Colonic mucosa (tissue), 4 donors: ENCODE measurements at places on chromosomes 6 and 20. TPM values are rescaled to one million over a fixed set of nuclear protein-coding genes. Genes with fewer than 3 reads are reported as not detected.

COL12A1 gene
- total RNA-seq = 20.2 TPM

GTSF1L gene
- not detected for total RNA-seq

WDR46 gene
- 51.7 TPM for total RNA-seq

GSTA3 gene
- total RNA-seq = not detected

RBBP8NL gene
- 12.5 TPM for total RNA-seq

DNA sequence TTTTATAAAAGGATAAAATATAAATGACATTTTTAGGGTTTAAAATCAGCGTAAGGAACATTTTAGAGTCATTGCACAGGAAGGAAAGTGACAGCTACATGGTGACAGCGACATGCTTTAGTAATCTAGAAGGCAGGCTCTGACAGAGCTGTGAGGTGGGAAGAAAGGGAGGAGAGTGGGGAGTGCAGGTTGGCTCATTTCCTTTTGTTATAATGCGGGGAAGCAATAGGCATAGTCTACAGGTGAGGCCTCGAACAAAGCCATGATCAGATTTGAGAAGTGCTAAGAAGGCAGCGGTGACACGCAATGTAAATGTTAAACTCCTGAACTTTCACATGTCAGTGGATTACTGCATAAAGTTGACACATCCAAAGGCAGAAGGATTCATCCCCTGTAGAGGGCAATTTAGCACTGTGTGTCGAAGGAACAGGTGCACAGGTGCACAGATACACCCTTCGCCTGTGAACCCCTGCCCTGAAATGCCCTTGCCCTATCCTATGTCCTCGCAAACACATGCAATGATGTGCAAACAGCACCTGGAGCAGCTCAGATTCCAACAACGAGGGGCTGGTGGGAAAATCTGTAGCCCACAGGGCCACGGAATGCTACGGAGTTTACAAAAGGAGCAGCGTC is 32.4 kb upstream of the SMOC2 start:
- DNase-seq = no peak
- H3K27me3 ChIP-seq = no peaks in the 10 kb centered on the region
- no peak overlapping the region for H3K4me3 ChIP-seq
- no peaks in the 10 kb centered on the region for H3K36me3 ChIP-seq
- no peak overlapping the region for H3K27ac ChIP-seq

DNA sequence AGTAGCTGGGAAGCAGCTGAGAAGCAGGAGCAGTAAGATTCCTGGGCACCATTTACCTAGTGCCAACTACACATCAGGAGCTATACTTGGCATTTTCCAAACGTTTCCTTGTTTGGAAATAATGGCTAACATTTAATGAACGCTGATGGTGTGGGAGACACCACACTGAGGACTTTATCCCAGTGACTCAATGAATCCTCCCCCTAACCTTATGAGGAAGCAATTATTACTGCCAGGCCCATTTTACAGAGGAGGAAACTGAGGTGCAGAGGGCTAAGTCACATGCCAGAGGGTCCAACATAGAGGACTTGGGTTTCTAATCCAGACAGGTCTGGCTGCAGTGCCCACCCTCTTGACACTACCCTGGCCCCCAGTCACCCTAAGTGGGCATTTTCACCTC is 6.1 kb downstream of the PTGIS start:
- no peaks in the 10 kb centered on the region for H3K4me1 ChIP-seq
- no peaks in the 10 kb centered on the region for H3K36me3 ChIP-seq
- H3K27me3 ChIP-seq = peaks cover 2% of the 10 kb centered on the region
- H3K27ac ChIP-seq = no peak overlapping the region
- DNase-seq = no peak
- H3K4me3 ChIP-seq = no peak overlapping the region

DNA sequence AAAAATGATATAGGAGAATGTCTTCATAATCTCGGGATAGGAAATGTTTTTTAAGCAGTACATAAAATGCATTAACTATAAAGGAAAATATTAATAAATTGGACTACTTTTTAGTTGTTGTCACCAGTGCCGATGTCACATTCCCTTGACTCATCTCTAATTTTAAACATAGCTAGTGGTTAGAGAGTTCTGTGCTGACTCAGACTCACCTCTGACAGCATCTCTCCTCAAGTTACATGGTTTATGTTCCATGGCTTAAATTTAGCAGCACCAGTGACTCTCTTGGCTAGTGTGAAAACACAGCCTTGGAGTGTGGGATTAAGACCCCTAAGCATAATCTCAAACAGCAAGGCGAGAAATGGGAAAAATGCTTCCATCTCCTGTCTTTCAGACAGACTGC is 311.8 kb upstream of the MMS22L start:
- H3K36me3 ChIP-seq = no peaks in the 10 kb centered on the region
- H3K27me3 ChIP-seq = no peaks in the 10 kb centered on the region
- no peaks in the 10 kb centered on the region for H3K4me1 ChIP-seq

GRCh38 chr6:97586344-97586743 is 303.3 kb upstream of the MMS22L start:
- no peaks in the 10 kb centered on the region for H3K36me3 ChIP-seq
- H3K27me3 ChIP-seq = no peaks in the 10 kb centered on the region
- H3K4me1 ChIP-seq = no peaks in the 10 kb centered on the region
- no peak overlapping the region for H3K4me3 ChIP-seq
- no peak overlapping the region for H3K27ac ChIP-seq

GRCh38 chr6:73854998-73855718 is 159.2 kb downstream of the CD109 start:
- H3K27me3 ChIP-seq = no peaks in the 10 kb centered on the region
- no peaks in the 10 kb centered on the region for H3K36me3 ChIP-seq
- no peaks in the 10 kb centered on the region for H3K4me1 ChIP-seq
- peak; percentile 23 for DNase-seq
- H3K4me3 ChIP-seq = no peak overlapping the region

- no peak overlapping the region for H3K27ac ChIP-seq
- H3K4me3 ChIP-seq = no peak overlapping the region
- no peaks in the 10 kb centered on the region for H3K36me3 ChIP-seq
- no peaks in the 10 kb centered on the region for H3K27me3 ChIP-seq
- no peaks in the 10 kb centered on the region for H3K4me1 ChIP-seq
- DNase-seq = no peak
Measured at GRCh38 chr6:17098538-17098937, 3.3 kb upstream of the STMND1 start.

GRCh38 chr6:2998998-2999617 is 586 bp upstream of the NQO2 start:
- H3K27me3 ChIP-seq = no peaks in the 10 kb centered on the region
- peak overlapping the region; percentile 70 for H3K27ac ChIP-seq
- DNase-seq = no peak

GRCh38 chr6:143598466-143599080 is 79.2 kb upstream of the PHACTR2 start:
- H3K27ac ChIP-seq = no peak overlapping the region
- H3K27me3 ChIP-seq = no peaks in the 10 kb centered on the region
- H3K4me3 ChIP-seq = no peak overlapping the region
- H3K36me3 ChIP-seq = no peaks in the 10 kb centered on the region
- DNase-seq = no peak
- no peaks in the 10 kb centered on the region for H3K4me1 ChIP-seq

GRCh38 chr6:38283734-38284362 is 355.9 kb downstream of the BTBD9 start:
- no peak overlapping the region for H3K4me3 ChIP-seq
- no peaks in the 10 kb centered on the region for H3K36me3 ChIP-seq
- no peaks in the 10 kb centered on the region for H3K4me1 ChIP-seq

DNA sequence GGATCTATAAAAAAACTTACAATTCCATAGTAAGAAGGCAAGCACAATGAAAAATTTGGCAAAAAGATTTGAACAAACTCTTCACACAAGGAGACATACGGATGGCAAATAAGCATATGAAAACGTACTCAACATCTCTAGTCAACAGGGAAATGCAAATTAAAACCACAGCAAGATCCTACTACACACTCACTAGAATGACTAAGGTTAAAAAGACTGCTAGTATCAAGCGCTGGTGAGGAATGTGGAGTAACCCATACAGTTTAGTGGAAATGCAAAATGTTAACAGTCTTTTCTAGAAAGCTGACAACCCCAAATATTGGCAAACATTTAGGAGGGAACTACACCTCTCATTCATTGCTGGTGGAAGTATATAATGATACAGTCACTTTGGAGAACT is 175.9 kb upstream of the SGK1 start:
- no peak overlapping the region for H3K4me3 ChIP-seq
- no peaks in the 10 kb centered on the region for H3K4me1 ChIP-seq
- H3K27ac ChIP-seq = no peak overlapping the region
- DNase-seq = no peak
- no peaks in the 10 kb centered on the region for H3K36me3 ChIP-seq
- H3K27me3 ChIP-seq = no peaks in the 10 kb centered on the region

GRCh38 chr6:146905181-146905704 is 299.0 kb upstream of the STXBP5 start:
- H3K27me3 ChIP-seq = no peaks in the 10 kb centered on the region
- H3K4me3 ChIP-seq = no peak overlapping the region
- no peak overlapping the region for H3K27ac ChIP-seq
- H3K36me3 ChIP-seq = no peaks in the 10 kb centered on the region

DNA sequence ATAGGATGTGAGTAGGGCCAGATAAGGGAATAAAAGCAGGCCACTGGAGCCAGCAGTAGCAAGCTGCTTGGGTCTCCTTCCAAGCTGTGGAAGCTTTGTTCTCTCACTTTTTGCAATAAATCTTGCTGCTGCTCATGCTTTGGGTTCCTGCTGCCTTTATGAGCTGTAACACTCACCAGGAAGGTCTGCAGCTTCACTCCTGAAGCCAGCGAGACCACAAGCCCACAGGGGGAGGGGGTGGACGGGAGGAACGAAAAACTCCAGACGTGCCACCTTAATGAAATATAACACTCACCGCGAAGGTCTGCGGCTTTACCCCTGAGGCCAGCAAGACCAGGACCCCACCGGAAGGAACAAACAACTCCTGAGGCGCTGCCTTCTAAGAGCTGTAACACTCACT is 1324.4 kb upstream of the EYS start:
- H3K4me3 ChIP-seq = no peak overlapping the region
- no peaks in the 10 kb centered on the region for H3K27me3 ChIP-seq
- DNase-seq = no peak
- H3K27ac ChIP-seq = no peak overlapping the region
- H3K36me3 ChIP-seq = no peaks in the 10 kb centered on the region

- no peaks in the 10 kb centered on the region for H3K27me3 ChIP-seq
- H3K4me1 ChIP-seq = no peaks in the 10 kb centered on the region
- DNase-seq = no peak
- no peak overlapping the region for H3K4me3 ChIP-seq
- H3K27ac ChIP-seq = no peak overlapping the region
Measured at GRCh38 chr20:17667445-17667844, 14.6 kb downstream of the RRBP1 start.

DNA sequence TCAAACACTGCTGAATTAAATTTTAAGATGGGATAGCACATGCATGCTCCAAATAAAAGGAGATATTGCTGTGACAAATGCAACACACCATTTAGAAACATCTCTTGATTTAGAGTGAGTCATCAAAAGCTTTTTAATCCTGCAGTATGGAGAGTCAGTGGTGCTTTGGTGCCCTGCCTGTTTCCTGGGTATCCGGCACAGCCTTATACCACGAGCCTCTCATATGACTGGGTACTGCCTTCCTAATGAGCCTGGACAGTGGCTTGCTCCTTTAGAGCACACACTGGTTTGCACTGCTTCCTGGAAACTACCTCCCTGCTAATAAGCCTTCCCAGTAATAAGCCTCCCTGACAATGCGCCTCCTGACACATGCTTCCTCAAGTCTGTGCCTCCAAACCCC is 65.3 kb upstream of the KCNK16 start:
- H3K36me3 ChIP-seq = no peaks in the 10 kb centered on the region
- H3K27me3 ChIP-seq = no peaks in the 10 kb centered on the region
- no peak overlapping the region for H3K27ac ChIP-seq
- no peak overlapping the region for H3K4me3 ChIP-seq
- H3K4me1 ChIP-seq = no peaks in the 10 kb centered on the region

DNA sequence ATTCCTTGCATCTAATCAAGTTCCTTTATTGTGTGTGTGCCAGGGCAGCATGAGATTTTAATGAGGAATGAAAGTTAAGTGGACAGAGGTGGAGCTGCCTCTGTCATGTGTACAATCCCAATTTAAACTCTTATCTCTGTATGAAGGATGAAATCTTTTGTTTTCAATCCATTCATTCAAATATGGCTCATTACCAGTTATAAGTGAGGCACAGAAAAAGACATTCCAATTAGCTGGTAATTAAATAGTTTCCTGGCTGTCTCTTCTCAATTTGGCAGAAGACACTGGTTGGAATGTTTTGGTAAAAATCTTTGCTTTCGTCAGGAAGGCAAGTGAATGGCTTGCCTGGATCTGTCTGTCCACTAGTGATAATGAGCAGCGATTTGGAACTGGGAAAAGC is 46.4 kb downstream of the CLVS2 start:
- H3K27me3 ChIP-seq = no peaks in the 10 kb centered on the region
- H3K36me3 ChIP-seq = no peaks in the 10 kb centered on the region
- H3K27ac ChIP-seq = no peak overlapping the region

GRCh38 chr20:17084909-17085308 is 141.9 kb upstream of the PCSK2 start:
- H3K4me3 ChIP-seq = no peak overlapping the region
- no peaks in the 10 kb centered on the region for H3K4me1 ChIP-seq
- H3K27me3 ChIP-seq = no peaks in the 10 kb centered on the region
- no peaks in the 10 kb centered on the region for H3K36me3 ChIP-seq
- H3K27ac ChIP-seq = no peak overlapping the region
- DNase-seq = no peak

DNA sequence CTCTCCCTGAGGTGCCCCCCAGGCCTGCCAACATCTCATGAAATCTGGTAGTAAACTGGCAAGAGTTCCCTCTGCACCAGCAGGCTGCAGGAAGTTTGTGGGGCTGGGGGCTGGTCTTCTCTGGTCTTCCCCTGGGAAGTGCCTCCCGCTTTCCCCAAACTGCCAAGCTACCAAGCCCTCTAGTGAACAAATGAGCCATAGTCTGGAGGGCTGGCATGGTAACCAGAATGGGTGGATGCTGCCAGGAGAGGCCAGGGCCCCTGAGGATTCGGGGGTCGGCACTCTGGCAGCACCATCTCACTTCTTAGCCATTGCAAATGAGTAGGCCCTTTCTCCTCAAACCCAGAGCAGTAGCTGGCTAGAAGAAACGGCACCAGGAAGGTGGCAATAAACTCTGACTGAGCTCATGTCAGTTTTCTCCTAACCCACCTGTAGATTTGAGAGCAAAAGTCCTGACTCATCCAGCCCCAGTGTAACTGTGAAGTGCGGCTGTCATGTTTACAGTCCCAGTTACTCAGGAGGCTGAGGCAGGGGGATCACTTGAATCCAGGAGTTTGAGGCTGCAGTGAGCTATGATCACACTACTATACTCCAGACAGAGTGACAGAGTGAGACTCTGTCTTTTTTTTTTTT is 35.9 kb downstream of the ZC3H12D start:
- no peaks in the 10 kb centered on the region for H3K27me3 ChIP-seq
- no peaks in the 10 kb centered on the region for H3K36me3 ChIP-seq
- peaks cover 21% of the 10 kb centered on the region for H3K4me1 ChIP-seq
- H3K4me3 ChIP-seq = no peak overlapping the region

GRCh38 chr6:29909985-29910384 is 32.3 kb upstream of the HLA-A start:
- no peak for DNase-seq
- no peak overlapping the region for H3K27ac ChIP-seq
- H3K27me3 ChIP-seq = no peaks in the 10 kb centered on the region
- H3K36me3 ChIP-seq = no peaks in the 10 kb centered on the region
- H3K4me3 ChIP-seq = no peak overlapping the region
